ENCODE measurements at places on chromosomes 12 and 14.

DNA sequence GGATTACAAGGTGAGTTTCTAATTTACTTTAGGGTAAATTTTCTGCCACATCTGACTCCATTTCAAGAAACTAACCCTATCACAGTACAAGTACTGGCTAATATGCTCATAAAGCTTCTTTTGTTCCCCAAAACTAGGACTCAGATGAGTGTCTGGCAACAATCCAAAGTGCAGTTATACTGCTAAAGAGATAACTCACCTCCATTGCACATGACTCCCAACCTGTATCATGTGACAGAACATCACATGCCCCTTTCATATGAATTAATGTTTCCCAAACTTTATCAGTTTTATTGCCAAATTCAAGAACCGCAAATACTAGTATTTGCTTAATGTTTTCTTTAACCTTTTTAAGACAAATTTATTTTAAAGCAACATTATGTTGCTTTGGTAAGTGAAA lies 3.9 kb upstream of the PPP1R12A start:
- no peak for DNase-seq

GRCh38 chr14:101776344-101776743 lies 14.8 kb downstream of the PPP2R5C start:
- DNase-seq, result no peak

GRCh38 chr12:19477071-19477470 lies 37.8 kb downstream of the AEBP2 start:
- DNase-seq, result no peak

DNA sequence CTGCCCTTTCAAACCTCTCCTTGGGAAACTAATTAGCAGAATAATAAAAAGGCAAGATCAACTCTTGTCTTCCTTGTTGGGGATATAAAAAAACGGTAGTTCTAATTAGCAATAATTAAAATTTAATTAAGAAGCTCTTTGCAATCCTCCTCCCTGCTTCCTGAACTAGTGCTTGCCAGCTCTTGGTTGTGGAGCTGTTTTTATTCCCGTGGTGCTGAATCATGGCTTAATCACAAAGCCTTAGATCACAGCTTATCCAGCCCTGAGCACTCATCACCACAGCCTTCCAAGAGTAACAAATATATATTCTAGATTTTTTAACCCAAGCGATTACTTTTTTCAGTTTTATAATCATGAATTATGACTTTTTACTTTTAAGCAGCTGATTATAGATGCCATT lies 63.2 kb upstream of the INSM2 start:
- no peak for DNase-seq

DNA sequence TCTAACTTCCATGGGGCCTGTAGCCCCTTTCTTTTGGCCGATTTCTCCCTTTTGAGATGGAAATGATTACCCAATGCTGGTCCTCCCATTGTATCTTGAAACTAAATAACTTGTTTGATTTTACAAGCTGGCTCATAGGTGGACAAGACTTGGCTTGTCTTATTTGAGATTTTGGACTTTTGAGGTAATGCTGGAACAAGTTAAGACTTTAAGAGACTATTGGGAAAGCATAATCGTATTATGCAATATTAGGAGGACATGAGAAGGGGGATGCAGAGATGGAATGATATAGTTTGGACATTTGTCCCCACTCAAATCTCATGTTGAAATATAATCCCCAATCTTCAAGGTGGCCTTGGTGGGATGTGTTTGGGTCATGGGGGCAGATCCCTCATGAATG lies 49.2 kb upstream of the LYZ start:
- DNase-seq, result no peak

GRCh38 chr12:113850309-113851056 lies 115.6 kb downstream of the RBM19 start:
- no peak for DNase-seq
